Left renal pelvis (tissue), 4 donors: ENCODE measurements at places on chromosomes 1 and 21. TPM values are rescaled to one million over a fixed set of nuclear protein-coding genes. Genes with fewer than 3 reads are reported as not detected.
A peak's percentile ranks its signal among the peaks of the same experiment; 100 is the strongest.

DNA sequence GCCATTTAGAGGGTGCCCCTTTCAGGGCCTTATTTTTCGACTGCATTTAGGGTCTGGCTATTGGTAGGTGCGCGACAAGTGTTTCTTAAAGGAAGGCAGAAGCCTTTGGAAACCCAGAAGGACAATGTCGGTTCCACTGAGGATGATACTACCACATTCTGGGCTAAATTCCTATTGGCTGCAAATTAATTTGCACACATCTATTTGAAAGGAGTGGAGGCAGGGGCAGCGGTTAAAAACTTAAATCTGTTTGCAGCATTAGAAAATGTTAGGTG lies 1.1 kb downstream of the PATJ start:
- DNase-seq = no peak

DNA sequence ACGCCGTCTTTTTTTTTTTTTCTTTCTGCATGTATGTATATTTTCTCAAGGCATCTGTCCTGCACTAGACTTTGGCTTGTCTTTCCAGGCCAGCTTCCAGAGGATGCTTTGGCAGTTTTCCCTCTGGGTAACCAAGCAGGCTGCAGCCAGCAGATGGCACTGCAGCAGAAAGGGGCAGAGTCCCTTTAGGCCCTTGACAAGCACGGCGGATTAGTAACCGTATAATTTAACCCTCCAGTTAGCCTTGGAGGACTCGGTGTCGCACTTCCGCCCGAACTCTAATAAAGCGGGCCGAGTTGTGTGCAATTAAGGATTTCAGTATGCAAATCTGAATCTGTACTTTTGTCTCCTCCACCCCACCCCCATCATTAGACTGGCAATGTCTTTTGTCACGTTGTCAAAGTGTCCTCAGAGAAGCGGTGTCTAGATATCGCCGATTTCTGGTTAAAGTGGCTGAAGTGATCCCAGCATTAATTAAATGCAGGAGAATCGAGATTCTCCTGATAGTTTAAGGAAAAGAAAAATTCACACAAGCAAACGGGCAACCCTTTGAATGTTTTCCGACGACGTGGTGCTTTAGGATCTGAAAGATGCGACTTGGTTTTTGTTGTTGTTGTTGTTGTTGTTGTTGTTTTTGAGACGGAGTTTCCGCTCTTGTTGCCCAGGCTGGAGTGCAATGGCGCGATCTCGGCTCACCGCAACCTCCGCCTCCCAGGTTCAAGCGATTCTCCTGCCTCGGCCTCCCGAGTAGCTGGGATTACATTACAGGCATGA lies 1.1 kb upstream of the TMEM167B start:
- no peak for DNase-seq

DNA sequence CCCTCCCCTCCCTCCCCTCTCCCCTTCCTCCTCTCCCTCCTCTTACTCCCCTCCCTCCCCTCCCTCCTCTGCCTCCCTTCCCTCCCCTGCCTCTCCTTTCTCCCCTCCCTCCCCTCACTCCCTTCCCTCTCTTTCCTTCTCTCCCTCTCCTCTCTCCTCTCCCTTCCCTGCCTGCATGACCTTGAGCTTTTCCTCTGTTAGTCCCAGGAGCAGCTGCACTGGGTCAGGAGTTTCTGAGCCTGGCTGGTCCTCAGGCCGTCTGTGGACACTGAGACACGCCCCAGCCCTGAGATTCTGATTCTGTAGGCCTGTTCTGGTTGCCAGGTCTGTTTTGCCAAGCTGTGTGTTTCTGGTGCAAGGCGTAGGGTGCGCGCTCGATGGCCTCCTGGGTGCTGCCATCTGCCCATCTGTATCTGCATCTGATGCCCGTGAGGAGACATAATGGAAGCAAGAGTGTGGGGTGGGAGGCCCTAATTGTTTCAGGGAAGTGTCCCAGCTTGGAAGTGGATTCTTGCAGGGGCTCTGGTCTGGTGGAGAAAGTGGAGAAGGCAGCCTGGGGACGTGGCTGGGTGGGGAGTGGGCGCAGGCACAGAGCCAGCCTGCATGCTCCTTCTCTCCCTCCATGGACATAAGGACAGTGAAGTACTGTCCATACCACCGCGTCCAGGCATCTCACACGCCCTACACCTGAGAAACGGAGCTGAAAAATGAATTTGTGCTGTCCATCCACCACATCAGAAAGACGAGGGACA lies 97.2 kb downstream of the WDR4 start:
- peak; percentile 45 for DNase-seq

DNA sequence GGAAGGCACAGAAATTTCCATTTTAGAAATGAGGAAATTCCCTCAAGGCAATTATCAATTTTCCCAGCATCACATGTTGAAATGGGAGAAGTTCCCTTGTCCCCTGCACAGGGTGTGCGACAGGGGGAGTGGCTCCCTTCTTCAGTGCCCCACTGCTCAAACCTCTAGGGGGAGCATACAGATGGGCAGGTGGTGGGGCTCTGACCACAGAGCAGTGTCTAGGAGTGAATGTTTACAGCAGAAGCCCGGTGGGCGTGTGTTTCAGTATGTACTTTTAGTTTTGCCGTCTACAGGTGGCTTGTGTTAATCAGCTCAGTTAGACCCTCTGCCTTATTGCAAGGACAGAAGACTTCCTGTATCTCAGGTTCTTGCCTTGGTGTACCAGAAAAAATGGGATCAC lies 493.7 kb upstream of the PLXNA2 start:
- no peak for DNase-seq

DNA sequence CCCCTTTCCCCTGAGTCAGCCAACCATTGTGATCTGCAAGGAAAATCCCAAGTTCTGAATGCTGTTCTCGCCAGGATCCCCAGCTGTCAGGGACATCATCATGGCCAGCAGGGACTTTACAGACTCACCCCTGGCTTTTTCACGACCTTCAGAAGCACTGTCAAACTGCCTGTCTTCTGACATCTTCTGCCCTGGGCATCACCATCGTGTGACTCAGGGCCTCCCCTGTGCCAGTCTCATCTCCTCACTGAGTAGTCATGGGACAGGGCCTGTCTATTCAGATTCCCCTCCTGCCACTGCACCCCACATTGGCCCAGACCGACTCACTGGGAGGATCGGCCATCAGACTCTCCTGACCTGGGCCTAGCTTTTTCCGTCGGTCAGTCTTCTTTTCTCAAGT lies 72.5 kb upstream of the VAMP3 start:
- no peak for DNase-seq

The CACNA1S gene
- 0.29 TPM for polyA plus RNA-seq

The LCE1E gene
- polyA plus RNA-seq = not detected

The ETV3L gene
- polyA plus RNA-seq = 0.07 TPM
